Progenitor cell of endocrine pancreas (in vitro differentiated cells): ENCODE measurements at places on chromosomes 11 and 22.

DNA sequence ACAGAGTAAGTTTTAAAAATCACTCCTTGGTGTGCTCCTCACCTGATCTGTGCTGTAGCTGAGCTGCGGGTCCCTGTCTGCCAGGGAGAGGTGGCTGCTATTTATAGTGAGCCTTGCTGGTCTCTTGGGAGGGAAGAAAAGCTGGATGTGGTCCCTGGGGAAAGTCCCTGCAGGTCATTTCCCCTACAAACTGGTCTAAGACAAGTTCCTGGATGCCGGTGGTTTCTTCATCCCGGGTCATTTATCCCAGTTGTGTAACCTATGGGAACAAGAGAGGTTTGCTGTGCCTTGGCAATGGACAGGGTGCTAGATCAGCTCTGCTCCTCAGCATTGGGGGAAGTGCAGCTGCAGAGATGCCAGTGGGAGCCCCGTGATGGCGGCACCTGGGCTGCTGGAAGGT, at the start of gene SAA2:
Gene SAA2, minus strand, starts transcription at position 108 of the 400 bp plus-strand sequence. CDS start 657 bp downstream, outside the sequence.
- DNase-seq, result no peak

GRCh38 chr11:117983163-117983475, 3.1 kb upstream of the IL10RA start:
- no peak for DNase-seq

DNA sequence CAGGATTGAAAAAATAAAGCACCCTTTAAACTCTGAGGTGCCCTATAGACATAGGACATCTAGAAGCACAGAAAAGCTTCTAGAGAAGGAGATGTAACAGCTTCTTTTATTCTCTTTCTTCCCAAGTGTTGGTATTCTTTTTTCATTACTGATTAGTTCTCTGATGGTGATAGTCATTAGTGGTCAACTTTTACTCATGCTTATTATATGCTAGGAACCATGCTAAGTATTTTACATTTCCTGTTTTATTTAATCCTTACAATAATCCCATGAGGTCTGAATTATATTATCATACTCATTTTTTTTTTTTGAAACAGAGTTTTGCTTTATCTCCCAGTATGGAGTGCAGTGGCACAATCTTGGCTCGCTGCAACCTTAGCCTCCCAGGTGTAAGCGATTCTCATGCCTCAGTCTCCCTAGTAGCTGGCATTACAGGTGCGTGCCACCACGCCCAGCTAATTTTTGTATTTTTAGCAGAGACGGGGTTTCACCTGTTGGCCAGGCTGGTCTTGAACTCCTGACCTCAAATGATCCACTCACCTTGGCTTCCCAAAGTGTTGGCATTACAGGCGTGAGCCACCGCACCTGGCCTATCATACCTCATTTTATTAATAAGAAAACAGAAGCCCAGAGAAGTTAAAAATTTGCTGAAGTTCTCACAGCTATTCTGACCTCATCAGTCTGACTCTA, 3.0 kb downstream of the C11orf52 start:
- no peak for DNase-seq

- DNase-seq, result no peak
Observed at GRCh38 chr11:121235057-121235456, 57.5 kb upstream of the SC5D start.

GRCh38 chr11:20861322-20861721, 191.9 kb downstream of the NELL1 start:
- DNase-seq, result no peak

DNA sequence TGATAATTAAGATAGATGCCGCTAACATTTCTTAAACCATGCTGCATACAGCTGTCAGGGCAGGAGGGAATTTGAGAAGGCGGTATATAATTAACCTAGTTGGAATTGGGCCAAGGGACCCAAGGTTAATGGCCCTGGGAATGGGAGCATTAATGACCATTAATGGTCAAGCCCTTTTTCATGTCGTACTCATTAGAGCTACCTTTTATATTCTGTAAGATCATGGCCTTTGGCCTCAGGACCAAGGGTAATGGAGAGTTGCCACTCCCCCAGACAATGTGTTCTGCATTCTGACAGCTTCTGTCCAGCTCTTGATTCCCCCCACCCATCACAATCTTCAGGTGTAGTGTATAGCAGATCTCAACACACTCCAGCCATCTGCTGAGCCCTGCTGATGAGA, 111.6 kb downstream of the NTM start:
- DNase-seq, result no peak

GRCh38 chr22:22408731-22409696, 99.5 kb downstream of the ZNF280B start:
- no peak for DNase-seq

GRCh38 chr22:29049655-29050263, 11.9 kb downstream of the C22orf31 start:
- no peak for DNase-seq

DNA sequence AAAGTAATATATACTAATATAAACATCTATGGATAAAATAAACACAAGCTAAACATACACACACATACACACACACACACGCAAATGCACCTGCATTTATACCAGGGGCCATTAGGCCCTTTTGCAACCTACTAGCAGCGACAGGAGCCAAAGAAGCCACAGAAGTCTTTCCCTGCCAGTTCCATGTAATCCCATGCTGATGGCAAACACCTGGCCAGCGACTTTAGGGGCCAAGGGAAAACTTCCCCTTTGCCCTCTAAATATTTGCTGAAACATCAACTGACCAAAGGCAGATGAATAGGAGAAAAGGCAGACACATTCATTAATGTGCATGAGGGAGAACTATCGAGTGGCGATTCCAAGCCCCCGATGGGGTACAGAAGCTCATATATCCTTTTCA, 14.8 kb upstream of the P2RY2 start:
- DNase-seq, result no peak

GRCh38 chr11:119369132-119369925, 12.2 kb downstream of the USP2 start:
- DNase-seq, result no peak

GRCh38 chr11:8786933-8787332, 104.3 kb downstream of the RPL27A start:
- DNase-seq, result no peak

DNA sequence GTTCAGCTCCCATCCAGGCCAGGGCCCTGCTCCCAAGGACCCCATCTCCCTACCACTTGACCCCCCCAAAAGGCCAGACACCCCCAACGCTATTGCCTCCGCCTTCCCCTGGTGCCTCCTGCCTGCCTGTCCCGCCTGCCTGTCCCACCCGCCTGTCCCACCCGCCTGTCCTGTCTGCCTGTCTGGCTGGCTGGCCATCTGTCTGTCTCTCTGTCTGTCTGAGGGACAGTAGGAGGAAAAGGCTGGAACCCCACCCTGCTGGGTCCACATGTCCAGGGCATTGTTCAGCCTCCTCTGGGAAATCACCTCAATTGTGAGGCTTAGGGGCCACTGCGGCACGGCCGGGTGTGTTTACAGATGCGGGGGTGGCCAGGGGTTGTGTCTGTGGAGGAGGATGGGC, 25.3 kb upstream of the CBX7 start:
- DNase-seq, result no peak
